Right atrium auricular region (tissue), 2 donors: ENCODE measurements at places on chromosomes 4 and X.

DNA sequence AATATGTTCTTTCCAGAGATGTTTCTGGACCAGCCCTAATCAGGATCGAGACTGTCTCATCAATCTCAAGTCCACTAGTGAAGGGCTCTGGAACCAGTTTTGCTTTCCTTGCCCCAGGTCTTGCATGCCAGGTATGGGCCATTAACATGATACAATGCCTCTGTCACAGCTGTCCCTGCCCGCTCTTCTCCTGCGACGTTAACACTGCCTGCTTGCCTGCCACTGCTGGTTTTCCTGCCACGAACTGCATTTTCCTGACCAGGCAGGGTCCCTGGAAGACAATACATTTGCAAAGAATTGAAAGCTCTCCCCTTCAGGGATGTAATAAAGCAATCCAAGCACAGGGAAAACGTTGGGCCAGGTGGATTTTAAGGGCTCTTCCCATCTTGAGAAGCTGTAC lies 200.3 kb downstream of the MID1 start:
- DNase-seq: no peak
- H3K36me3 ChIP-seq: no peaks in the 10 kb centered on the region
- no peaks in the 10 kb centered on the region for H3K4me1 ChIP-seq
- H3K4me3 ChIP-seq: no peak overlapping the region
- no peaks in the 10 kb centered on the region for H3K27me3 ChIP-seq

DNA sequence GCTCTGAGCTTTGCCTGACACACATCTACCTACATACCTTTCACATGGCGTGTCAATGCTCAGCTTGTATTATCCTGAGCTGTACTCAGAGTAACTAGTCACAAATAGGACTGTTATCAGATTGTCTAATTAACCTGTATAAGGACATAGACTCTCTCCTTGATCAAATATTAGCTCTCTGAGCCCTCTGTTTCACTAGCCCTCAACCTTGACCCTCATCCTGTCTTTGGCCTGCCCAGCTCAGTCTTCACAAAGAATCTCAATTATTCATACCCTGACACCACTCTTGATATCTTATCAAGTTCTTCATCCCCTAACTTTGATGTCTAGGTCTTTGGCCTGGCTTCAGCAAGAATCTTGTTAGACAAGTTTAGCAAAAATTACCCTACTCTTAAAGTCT lies 320.7 kb upstream of the PCDH7 start:
- H3K27ac ChIP-seq: no peak overlapping the region
- no peaks in the 10 kb centered on the region for H3K4me1 ChIP-seq

- H3K27me3 ChIP-seq: no peaks in the 10 kb centered on the region
- no peak overlapping the region for H3K27ac ChIP-seq
- no peaks in the 10 kb centered on the region for H3K36me3 ChIP-seq
- H3K4me3 ChIP-seq: no peak overlapping the region
- no peak for DNase-seq
Measured at GRCh38 chr4:83387476-83388312, 53.0 kb upstream of the HPSE start.

DNA sequence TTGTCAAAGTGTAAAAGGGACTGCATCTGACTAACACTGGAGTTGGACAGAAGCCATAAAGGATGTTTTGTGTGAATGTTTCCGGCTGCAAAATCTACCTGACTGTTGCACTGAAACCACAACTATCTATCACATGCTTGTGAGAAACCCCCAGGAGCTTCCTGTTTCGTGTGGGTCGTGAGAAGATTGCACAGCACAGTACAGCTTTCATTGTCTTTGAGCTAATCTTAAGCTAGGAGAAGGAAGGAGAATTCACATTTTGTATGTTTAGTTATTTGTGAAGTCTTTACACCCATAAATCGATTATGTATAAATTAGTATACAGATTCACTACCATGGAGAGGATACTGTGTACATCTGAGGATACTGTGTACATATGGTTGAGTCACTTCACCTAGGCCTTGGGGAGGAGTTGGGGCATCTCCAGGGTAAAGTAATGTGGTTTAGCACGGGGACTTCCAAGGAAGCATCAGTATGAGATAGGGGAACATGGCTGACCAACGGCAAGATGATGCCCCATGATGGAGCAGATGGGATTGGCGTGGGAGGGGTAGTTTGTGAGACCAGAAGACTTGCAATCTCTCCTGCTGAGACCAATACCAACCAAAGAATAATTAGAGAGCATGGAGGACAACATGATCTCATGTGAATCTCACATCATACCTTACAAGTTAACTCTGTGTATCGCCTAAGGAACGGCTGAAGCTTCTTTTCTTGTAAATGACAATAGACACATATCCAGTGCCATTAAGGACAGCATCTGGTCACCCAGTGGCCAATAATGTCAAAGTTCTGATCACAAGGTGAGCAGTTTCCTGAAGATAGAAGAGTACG lies 43.1 kb upstream of the FAM9C start:
- no peak for DNase-seq
- H3K27me3 ChIP-seq: no peaks in the 10 kb centered on the region
- no peaks in the 10 kb centered on the region for H3K36me3 ChIP-seq
- H3K27ac ChIP-seq: no peak overlapping the region
- no peak overlapping the region for H3K4me3 ChIP-seq

DNA sequence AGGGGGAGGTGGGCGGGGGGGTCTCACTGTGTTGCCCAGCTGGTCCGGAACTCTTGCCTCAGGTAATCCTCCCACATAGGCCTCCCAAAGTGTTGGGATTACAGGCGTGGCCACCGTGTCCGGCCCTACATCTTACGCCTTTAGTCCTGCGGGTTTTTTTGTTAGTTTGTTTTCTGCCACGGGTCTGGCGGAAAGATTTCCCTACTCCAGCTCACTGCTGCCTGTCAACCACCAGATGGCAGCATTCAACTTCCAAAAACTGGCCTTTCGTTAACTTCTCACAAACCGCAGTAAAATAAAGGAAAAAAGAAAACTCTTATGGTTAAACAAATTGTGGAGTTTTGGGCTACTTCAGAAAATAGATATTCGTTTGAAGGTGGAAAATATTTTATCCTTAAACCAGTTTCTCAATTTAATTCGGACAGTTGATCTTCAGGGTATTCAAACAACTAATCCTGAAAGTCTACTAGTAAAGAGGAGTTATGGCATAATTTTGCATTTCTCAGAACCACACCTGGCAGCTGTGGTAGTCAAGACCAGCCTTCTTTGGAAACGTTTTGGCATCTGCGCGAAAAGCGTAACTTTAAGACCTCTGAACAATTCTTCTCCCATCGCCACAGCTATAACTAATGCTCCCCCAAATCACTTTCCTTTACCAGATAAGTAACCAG lies 41.1 kb downstream of the LUZP4 start:
- no peak for DNase-seq
- no peak overlapping the region for H3K27ac ChIP-seq
- no peaks in the 10 kb centered on the region for H3K36me3 ChIP-seq
- H3K4me1 ChIP-seq: no peaks in the 10 kb centered on the region
